ENCODE measurements at places on chromosomes 3 and 15.

DNA sequence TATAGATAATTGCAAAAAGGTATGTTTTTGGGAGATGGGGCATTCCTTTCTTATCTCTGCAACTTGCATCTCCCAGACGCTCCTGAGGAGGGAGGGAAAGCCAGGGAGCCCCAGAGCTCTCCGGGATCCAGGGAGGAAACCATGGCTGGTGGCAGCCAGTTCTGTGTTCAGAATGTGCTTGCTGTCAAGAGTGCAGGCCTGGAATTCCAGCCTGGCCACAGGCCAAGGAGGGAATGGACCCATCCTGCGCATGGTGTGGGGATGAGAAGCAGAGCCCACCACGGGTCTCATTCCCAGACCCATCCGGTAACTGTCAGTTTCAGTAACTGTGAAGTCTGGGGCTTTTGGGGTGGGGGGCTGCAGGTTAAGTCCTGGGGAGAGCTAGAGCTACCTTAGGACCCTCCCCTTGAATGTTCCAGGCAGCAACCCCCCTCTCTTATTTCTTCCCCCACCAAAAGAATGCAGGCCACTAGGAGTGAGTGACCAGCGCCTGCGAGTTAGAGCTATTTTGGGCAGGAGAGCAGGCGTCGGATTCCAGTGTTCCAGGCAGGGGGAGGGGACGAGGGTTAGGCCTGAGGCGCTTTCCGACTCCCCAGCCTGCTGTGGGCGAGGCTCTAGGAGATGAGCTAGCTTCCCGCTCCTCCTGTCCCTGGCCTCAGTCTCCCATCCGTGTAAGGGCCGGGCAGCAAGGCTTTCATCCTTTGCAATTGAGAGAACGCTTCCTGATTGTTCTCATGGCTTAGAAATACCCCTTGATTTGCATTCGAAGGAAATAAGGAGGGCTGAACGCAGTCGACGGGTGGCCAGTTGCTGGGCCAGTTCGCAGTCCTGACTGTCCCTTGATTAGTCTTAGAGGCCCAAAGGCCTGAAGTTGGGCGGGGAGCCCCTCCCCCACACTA lies 781 bp upstream of the DAG1 start:
- no peak for DNase-seq

- DNase-seq, result no peak
Observed at GRCh38 chr3:71714595-71714994, 10.6 kb downstream of the EIF4E3 start.

- no peak for DNase-seq
Observed at GRCh38 chr3:35739181-35739809, 100.0 kb downstream of the ARPP21 start.

- no peak for DNase-seq
Observed at GRCh38 chr3:7897655-7898054, 604.0 kb upstream of the LMCD1 start.

- peak; percentile 63 for DNase-seq
Observed at GRCh38 chr15:66153549-66154415, 99.8 kb downstream of the MEGF11 start.

DNA sequence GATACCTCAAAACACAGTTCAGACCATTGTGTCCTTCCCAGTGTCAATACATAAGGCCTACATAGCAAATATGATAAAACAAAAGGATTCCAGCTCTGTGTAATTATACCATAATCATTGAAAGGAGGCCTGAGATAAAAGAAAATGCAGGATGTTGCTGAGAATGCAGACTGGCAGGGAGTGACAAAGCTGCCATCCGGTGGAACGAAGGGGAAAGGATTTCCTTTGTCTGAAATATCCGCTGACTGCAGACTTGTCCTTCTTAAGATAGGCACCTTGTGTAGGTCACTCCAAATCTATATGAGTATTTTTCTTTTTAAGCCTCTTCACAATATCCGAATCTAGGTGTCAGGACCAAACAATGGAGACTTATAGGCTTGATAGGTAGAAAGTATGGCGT lies 108.0 kb downstream of the KCNH8 start:
- no peak for DNase-seq

- DNase-seq, result no peak
Observed at GRCh38 chr3:52248816-52249547, 3.4 kb downstream of the PPM1M start.

- no peak for DNase-seq
Observed at GRCh38 chr15:99536422-99537040, 29.3 kb upstream of the MEF2A start.

- DNase-seq, result no peak
Observed at GRCh38 chr3:72990701-72991395, 5.8 kb upstream of the PPP4R2 start.

DNA sequence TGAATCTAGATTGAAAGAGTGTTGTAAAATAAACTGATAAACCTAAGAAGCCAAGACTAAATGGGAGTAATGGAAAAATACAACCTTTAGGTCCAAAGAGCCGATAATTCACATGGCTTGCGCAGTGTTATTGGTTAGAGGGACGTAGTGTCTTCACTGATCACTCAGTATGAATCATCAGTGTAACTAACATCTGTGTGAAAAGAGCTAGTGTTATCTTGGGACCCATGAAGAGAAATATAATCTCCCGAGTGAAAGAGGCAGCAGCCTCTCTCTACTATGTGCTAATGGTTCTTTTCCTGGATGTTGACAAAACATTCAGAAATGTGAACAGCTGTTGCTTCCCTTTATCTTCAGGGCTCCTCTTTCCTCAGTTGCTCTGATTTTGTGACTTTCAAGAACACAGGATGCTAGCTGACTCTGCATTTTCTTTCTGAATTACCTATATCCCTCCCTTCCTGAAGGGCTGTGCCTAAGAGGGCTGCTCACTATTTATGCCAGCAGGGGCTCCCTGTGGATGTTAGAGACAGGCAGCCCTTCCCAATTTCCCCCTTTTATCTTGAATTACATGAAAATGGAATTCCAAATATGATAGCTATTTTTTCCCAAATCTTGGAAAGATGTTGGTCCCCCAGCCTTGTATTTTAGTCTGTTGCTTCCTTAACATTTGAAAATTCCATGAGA lies 128.8 kb downstream of the GRM7 start:
- no peak for DNase-seq

- no peak for DNase-seq
Observed at GRCh38 chr15:58732625-58733363, 16.7 kb downstream of the ADAM10 start.

- no peak for DNase-seq
Observed at GRCh38 chr3:190306513-190307163, 15.6 kb downstream of the CLDN1 start.

GRCh38 chr3:31307131-31307785 lies 225.5 kb upstream of the STT3B start:
- no peak for DNase-seq

GRCh38 chr3:172315401-172316091 lies 132.7 kb downstream of the GHSR start:
- DNase-seq, result no peak

GRCh38 chr3:195388380-195388779 lies 54.4 kb downstream of the ACAP2 start:
- DNase-seq, result no peak

- no peak for DNase-seq
Observed at GRCh38 chr3:129829640-129830039, 63.9 kb downstream of the TMCC1 start.

DNA sequence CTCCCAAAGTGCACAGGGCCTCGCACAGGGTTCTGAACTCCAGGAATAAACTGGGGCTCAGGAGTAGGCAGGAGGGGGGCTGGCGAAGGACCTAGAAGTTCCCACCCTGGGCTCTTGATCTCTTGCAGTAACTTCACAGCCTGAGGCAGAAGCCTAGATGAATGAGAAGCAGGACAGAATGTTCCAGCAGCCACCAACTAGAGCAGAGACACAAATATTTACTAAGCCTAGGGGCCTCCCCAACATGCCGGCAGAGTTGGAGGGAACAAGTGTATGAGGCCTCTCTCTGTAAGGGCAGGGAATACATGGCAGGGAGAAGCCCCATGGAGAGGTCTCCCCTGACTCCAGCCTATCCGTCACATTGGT lies 25.3 kb upstream of the C15orf39 start:
- no peak for DNase-seq

- DNase-seq, result no peak
Observed at GRCh38 chr3:120801484-120801883, 58.9 kb downstream of the GTF2E1 start.

GRCh38 chr3:80017369-80017768 lies 249.6 kb upstream of the ROBO1 start:
- DNase-seq, result no peak

DNA sequence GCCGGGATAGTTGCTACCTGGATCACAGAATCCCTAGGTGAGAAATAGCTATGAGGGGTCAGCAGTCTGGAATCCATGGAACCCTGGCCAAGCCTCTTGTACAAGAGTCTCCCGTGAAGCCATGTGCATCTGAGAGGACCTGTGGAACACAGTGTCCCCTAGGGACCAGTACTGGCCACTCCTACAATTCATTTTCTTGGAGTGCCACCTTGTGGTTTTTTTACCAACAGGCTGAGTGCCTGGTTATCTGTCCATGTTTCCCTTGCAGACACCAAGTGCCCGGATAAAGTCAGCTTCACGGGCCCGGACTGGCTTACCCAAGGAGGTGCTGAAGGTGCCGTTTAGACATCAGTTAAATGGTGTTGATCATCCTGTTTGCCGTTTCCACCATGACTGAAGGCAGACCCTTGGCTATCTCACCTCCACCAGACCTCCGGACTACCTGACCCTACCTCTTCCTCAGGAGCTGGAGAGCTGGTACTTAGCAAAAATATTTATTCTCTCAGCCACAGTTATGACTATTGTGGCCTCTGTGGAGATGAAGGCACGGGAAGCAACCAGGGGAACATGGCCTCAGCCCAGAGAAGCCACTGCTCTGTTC lies 93.9 kb downstream of the RBPMS2 start:
- no peak for DNase-seq

DNA sequence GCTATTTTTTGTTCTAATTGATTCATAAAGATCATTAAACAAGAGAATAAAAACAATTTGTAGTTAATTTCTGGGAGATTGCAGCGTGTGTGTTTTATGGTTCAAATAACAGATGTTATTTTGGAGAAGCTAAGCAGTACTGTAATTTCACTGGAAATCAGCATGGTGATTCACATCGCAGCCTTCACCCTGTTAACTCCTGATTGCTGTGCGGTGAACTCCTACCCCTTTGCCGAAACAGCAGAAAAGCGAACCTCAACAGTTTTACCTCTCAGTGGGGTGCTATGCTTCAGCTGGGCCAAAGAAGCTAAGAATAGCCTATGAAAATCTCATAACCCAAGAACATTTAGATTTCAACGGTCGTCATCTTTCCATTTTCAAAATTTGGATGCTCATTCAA lies 441.5 kb upstream of the RARB start:
- no peak for DNase-seq

DNA sequence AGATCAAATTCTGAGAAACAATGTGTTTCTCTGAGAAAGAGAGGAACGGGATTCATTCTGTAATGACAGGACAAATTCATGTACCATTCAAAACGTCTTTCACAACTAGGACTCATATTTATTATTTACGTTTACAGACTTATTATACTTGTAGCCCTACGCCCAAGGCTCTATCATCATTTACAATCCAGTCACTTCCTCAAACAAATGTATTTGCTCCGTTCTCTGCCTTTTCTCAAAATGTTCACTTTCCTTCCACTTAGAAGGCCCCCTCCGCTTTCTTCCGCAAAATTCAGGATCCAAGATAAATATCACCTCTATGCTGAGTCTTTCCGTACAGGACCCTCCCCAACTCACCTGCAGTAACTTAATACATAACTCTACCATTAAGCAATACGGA lies 745 bp downstream of the RSL24D1 start:
- no peak for DNase-seq

DNA sequence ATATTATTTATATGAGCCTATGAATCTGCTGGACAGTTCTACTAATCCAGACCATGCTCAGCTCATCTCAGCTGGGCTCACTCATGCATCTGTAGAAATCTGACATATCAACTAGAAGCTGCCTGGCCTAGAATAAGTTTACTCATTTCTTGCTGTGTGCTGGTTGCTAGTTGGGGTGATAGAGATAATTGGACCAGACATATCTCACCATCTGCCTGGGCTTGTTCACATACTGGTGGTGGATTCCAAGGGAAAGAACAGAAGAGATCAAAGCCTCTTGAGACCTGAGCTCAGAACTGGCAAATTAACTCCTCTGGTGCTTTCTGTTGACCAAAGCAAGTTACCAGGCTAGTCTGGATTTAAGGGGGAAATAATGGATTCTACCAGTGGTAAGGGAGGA lies 109.1 kb downstream of the NSUN3 start:
- no peak for DNase-seq

DNA sequence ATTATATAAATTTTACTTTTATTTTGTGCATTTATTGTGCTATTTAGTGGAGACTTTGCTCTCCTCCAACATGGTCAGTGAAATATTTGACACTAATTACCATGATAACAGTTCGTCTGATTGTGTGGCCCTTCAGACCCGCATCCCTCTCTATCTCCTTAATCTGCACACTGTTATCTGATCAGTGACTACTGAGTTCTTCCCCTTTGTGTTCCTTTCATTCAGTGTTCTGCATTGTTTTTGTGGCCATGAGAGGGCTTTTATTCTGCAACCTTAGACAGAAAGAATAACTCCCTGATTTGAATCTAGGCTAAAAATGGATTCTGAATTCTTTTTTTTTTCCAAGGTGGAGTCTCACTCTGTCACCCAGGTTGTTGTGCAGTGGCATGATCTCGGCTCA lies 11.9 kb upstream of the FMN1 start:
- DNase-seq, result no peak

DNA sequence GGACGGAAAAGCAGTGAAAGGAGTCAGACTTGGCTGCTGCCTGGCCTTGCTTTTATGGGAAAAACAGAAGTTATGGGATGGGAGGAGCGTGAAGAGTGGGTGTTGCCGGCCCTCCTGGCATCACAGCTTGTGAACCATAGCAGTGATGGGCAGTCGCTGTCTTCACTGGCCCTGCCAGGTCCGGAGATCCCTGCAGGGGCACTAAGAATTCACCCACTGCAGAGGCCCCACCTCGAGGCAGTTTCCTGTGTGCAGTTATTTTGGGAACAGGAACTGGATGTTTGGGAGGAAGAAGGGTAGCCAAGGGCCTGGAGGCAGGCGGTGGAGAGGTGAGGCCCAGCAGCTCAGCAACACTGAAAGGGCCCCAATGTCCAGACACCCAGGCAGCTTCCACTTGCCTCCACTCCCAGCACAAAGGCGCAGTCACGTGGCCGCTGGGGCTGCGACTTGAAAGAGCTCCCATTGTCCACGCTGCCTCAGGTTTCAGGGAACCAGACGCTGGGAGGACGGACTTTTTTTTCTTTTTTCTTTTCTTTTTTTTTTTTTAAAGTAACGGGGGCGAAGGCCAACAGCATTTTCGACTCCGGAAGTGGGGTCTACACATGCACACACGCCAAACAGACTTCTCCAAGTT lies 255.6 kb downstream of the ZNF621 start:
- no peak for DNase-seq

Data from GM12892 (cell line).